ENCODE measurements at places on chromosomes 5 and 9. TPM values are rescaled to one million over a fixed set of nuclear protein-coding genes. Genes with fewer than 3 reads are reported as not detected.

RAD17 gene
- polyA plus RNA-seq, result 12.3 TPM

SPINK4 gene
- polyA plus RNA-seq, result not detected

IFNA13 gene
- not detected for polyA plus RNA-seq

MOB3B gene
- polyA plus RNA-seq, result 16.8 TPM

KCNT1 gene
- polyA plus RNA-seq, result not detected

SHROOM1 gene
- polyA plus RNA-seq, result 3.4 TPM

C9orf153 gene
- polyA plus RNA-seq, result 0.09 TPM

MED22 gene
- polyA plus RNA-seq, result 20.9 TPM

PCDHB4 gene
- polyA plus RNA-seq, result not detected

ADCY2 gene
- not detected for polyA plus RNA-seq

ALDH1A1 gene
- polyA plus RNA-seq, result 0.94 TPM

ARHGEF39 gene
- polyA plus RNA-seq, result 4.9 TPM

TMC1 gene
- polyA plus RNA-seq, result not detected

MACROH2A1 gene
- polyA plus RNA-seq, result 192 TPM

COQ4 gene
- 38.3 TPM for polyA plus RNA-seq

FBP1 gene
- polyA plus RNA-seq, result not detected

TCF7 gene
- 0.55 TPM for polyA plus RNA-seq

DUSP1 gene
- polyA plus RNA-seq, result 6.2 TPM

HAPLN1 gene
- polyA plus RNA-seq, result not detected

IFNA21 gene
- not detected for polyA plus RNA-seq

CER1 gene
- not detected for polyA plus RNA-seq

PCDHB10 gene
- not detected for polyA plus RNA-seq

AGXT2 gene
- not detected for polyA plus RNA-seq

ACOT12 gene
- not detected for polyA plus RNA-seq

SEPTIN8 gene
- polyA plus RNA-seq, result 24.9 TPM

RGS7BP gene
- polyA plus RNA-seq, result not detected

CTSV gene
- polyA plus RNA-seq, result 43.6 TPM

IFNB1 gene
- not detected for polyA plus RNA-seq

CNTRL gene
- 3.8 TPM for polyA plus RNA-seq

NREP gene
- polyA plus RNA-seq, result 1.5 TPM

SLC34A3 gene
- not detected for polyA plus RNA-seq

ANKH gene
- 9.8 TPM for polyA plus RNA-seq

PCDHGB7 gene
- polyA plus RNA-seq, result 0.07 TPM

LYRM7 gene
- polyA plus RNA-seq, result 4.2 TPM

PFN3 gene
- polyA plus RNA-seq, result not detected

CDH9 gene
- not detected for polyA plus RNA-seq

STOML2 gene
- 250 TPM for polyA plus RNA-seq

RHOBTB3 gene
- polyA plus RNA-seq, result 0.50 TPM

HACD4 gene
- 3.6 TPM for polyA plus RNA-seq

CDK9 gene
- 52.9 TPM for polyA plus RNA-seq

ENHO gene
- polyA plus RNA-seq, result 0.13 TPM

TRMO gene
- 6.2 TPM for polyA plus RNA-seq

All from foreskin keratinocyte (primary cell).